ENCODE measurements at places on chromosomes 3 and 15.

GRCh38 chr3:174125267-174125824, 727.8 kb downstream of the NLGN1 start:
- no peak for DNase-seq

DNA sequence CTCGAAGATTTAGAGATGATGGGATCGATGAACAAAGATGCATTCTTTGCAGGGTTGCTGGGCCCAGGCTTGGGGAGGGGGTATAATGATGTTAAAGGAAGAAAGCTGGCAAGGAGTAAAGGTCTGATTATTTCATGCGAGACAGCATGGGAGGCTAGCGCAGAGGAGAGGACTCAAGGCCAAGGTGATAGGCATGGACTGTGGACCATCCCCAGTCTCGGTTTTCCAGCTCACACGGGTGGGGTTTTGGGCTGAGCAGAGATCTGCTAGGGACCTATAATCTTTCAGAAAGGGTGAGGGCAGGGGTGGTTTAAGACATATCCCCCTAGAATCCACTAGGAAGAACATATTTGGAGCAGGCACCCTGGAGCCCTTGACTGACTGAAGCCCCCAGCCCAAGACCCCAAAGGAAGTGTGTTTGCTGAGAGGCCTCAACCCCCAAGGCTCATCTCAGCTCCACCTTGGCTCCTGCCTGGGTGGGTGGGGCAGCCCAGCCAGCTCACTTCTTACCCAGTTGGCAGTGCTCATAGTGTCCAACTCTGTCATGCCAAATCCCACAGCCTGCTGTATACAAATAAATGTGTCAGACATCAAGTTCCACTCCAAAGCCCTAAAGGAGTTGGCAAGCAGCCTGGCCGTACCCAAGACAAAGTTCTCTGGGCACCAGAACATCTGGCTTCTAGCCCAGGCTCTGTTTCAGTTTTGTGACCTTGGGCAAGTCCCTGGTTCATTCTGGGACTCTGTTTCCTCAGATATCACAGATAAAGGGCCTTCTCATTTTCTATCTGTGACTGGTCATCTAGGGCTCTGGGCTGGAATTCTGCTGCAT, 17.9 kb downstream of the ACSBG1 start:
- DNase-seq: no peak

- DNase-seq: no peak
Observed at GRCh38 chr3:138165061-138165460, 9.7 kb downstream of the DBR1 start.

- no peak for DNase-seq
Observed at GRCh38 chr3:129379582-129380358, 48.7 kb downstream of the EFCAB12 start.

GRCh38 chr15:75966073-75966472, 46.2 kb downstream of the NRG4 start:
- DNase-seq: no peak

DNA sequence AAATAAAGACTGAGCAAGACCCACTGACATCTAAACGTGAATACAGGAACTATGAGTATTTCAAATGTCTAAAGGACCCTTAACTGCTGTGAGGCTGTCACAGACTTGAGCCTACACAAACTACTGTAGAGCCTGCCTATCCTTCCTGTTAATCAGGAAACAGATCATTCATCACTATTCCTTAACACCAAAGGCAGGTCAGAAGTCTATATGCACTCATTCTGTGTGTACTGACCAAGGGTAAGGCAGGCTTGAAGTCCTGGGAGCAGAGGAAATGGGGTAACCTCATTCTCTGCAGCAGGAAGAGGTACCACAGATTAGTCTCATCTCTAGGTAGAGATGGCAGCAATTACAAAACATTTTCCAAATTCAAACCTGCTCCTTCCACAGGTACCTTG, 30.7 kb downstream of the NPTN start:
- no peak for DNase-seq

GRCh38 chr3:138809500-138810256, 25.1 kb downstream of the PIK3CB start:
- DNase-seq: no peak

All from urinary bladder (tissue), 4 donors.